Nephron progenitor cell (in vitro differentiated cells): ENCODE measurements at places on chromosomes 13 and 19.
A peak's percentile ranks its signal among the peaks of the same experiment; 100 is the strongest.

- no peak for DNase-seq
Observed at GRCh38 chr19:8462571-8462970, 17.8 kb downstream of the HNRNPM start.

GRCh38 chr19:17724655-17725054 is 5.4 kb downstream of the MAP1S start:
- no peak for DNase-seq

GRCh38 chr13:19182536-19182935 is 912 bp upstream of the TUBA3C start:
- DNase-seq: no peak

DNA sequence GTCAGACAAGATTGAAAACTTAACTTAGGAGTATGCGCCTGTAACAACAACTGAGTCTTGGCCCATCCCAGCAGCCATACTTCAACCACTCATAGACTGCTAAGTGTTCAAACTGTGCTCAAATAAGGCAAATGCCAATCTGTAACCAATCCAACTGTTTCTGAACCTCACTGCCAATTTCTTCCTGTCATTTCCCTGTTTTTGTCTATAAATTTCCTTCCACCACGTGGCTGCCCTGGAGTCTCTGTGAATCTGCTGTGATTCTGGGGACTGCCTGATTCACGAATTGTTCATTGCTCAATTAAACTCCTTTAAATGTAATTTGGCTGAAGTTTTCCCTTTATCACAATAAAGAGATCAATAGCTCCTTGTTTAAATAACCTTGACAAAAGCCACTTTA is 50.8 kb upstream of the FREM2 start:
- DNase-seq: no peak

DNA sequence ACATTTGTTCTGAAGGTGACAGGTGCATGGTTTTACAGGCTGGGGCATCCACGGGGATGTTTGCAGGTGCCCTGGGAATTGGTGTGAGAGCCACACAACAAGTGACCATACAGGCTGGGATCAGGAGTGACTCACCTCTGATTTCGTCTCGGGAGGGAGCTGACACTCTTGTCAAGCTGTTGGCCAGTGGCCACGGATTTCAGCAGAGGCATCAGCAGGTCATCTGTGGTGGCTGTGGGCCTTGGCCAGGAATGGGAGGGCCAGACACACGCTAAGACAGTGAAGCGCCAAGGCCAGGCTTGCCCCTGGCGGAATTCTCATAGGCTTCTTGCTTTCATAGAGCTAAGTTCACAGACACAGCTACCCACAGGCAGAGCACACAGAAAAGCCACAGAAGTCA is 108.6 kb downstream of the HSPH1 start:
- DNase-seq: no peak

- DNase-seq: no peak
Observed at GRCh38 chr19:35205733-35206323, 22.7 kb downstream of the FAM187B start.

GRCh38 chr19:27822336-27822735 is 1390.6 kb downstream of the UQCRFS1 start:
- no peak for DNase-seq

GRCh38 chr13:44421853-44422525 is 48.4 kb downstream of the SERP2 start:
- DNase-seq: no peak

- no peak for DNase-seq
Observed at GRCh38 chr13:107767119-107767518, 448.2 kb downstream of the LIG4 start.

GRCh38 chr13:46630431-46631178 is 77.6 kb downstream of the LRCH1 start:
- DNase-seq: no peak

- DNase-seq: no peak
Observed at GRCh38 chr13:98939660-98940191, 38.1 kb downstream of the DOCK9 start.

DNA sequence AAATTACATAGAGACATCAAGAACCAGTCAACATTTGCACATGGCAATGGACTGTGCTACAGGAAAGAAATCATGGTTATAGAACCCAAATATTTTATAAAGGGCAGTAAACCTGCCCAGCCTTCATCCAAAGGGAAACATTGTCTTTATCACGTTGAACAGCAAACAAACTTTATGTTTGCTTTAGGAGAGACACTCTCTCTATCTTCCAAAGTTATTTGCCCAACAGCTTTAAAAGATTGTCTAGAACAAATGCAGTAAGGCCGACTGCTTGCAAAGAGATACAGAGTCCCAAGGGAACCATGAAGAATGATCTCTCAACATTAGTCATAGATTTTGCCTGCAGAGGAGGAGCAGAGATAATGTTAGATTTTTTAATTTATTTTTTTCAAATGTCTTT is 1323.5 kb upstream of the SLC10A2 start:
- DNase-seq: no peak

DNA sequence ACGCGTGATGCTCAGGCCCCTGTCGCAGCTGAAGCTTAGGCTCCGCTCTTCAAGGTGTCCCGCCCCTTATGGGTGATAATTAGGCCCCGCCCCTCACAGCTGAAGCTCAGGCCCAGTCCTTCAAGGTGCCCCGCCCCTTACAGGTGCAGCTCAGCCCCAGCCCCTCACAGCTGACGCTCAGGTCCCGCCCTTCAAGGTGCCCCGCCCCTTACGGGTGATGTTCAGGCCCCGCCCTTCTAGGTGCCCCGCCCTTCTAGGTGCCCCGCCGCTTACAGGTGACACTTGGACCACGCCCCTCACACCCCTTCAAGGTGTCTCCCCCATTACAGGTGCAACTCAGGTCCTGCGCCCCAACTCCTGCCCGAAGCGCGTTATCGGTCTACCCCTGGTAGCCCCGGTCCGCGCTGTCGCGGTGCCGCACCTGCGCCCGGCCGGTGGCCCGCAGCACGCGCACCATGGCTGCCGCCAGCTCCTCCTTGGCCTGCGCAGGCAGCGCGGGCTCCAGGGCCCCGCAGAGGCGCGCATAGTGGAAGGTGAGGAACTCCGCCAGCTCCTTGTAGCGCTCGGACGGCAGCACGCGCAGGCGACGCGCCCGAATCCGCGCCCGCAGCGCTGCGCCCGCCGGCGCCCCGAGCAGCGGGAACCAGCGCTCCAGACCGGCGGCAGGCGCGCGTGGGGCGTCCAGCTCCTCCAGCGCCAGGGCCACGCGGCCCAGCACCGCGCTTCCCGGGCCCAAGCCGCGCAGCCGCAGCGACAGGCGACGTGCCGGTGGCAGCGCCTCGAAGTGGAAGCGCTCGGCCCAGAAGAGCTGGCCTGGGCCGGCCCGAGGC is 7.3 kb downstream of the RASAL3 start:
- DNase-seq: peak; percentile 38

DNA sequence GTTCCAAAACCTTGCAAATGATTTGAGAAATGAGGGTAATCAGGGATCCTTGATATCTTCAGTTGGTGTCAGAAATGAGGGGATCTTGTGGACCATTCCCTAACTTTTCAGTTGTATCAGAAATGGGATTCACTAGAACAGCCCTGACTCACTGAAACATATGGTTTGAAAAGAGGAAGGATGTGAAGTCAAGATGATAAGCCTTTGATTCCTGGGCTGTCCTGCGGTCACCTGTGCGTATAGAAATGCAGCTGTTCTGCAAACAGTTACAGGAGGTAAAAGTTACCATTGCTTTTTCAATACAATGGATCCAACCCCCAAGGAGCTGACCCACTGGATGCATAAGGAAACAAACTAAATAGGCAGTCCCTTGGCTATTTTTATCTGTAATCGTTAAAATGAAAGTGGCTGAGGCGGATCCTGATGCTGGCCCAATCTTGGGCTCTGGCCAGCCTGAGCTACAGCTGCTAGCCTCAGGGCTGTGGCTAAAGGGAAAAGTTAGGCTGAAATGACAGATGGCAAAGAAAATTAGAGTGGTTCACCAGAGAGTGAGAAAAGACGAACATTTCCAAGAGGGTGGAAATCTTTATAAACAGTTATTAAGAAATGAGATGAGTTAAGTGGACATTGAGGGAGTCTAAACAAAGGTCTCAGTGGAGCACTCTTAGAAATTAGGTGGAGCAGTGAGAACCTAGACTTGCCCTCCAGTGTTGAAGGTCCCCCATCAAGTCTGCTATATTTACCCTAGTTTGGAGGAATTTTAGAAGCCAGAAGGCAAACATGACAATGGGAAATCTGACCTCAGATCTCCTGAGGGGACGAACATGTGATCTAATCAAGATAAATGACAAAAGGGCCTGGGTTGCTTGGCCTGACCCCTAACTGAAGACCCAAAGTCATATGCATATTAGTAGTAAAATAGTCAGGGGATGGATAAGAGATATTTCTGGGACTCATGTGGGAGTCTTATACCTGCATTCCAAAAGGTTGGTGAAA is 7.6 kb downstream of the SIGLECL1 start:
- DNase-seq: no peak

GRCh38 chr19:44367024-44367423 is 10.5 kb upstream of the ZNF112 start:
- DNase-seq: no peak

DNA sequence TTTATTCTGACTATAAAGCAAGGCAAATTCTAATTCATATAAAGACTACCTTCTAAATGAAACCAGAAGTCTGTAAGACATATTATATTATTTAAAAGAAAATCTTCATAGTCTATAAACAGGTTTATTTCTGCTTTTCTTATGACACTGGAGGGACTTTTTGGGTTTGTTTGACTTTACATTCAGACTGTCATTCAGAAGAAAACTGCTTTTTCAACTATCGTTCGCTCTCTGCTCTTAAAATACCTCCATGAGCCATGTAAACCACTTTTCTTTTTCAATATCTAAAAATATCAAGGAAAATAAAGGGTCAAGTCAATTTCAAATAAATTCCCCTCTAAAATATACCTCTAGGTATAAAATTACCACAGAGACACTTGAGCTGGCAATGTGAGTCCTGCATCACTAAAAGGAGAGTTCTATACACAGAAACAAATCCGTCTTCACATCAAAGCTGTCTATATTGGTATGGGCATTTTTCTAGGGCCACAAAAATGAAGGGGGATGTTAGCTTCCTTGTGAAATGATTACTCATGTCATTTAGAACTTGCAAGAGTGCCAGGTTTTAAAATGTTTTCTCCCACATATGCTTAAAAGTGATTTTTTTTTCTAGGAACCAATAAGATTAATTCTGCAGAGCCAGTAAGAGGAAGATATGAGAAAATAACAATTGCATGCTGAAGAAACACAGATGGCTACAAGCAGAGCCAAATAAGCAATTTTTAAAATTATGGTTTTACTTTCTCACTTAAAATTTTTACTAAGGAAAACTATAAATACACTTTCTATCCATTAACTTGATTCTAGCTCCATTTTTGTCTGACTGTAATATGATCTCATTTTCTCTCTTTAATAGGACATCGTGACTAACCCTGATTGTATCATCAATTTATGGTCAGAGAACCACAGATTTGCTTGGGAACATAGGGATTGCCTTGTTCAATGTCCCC is 181.8 kb downstream of the TBC1D4 start:
- no peak for DNase-seq
